ENCODE measurements at places on chromosomes 1 and 21.

DNA sequence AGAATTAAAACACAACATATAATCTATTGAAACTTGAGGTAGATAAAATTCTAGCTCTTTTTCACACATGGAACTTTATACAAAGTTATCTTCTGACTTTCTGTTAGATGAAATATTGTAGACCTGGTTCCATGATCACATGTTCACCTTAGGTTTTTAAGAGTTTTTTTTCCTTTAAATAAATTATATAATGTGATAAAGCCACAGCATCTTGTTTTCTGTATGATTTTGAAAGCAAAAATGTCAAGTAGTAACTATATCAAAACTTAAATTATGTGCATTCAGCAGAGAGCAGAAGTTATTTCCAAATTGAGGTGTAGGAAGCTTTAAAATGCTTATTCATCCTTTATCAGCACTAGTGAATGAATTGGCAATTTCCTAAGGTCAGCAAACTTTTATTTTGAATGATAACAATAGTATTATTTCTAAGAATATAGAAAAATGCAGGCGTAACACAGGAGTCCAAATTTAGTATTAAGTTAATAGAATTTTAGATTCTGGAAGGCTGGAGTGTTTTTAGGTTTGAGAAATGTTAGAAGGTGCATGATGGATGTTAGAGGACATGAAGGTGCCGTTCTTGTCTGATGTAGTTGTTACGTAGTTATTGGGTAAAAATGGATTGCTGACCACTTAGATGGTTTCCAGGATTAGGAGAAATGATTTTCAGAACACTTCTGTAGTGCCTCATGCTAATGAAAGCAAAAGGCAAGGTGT lies 17.5 kb downstream of the BACH1 start:
- no peak for DNase-seq

DNA sequence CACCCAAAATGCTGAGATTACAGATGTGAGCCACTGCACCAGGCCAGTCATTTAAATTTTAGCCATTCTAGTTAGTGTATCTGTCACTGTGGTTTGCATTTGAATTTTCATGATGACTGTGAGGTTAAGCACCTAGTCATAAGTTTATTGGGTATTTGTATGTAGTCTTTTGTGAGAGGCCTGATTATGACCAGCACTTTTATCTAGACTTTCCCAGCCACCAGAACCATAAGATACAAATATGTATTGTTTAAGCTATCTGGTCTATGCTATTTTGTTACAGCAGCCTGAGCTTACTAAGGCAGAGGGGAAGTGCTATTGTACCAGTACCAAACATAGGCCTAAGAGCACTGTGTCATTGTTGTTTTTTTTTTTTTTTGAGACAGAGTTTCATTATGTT lies 19.9 kb upstream of the DNAJC6 start:
- no peak for DNase-seq

GRCh38 chr1:66312271-66312990 lies 221.5 kb upstream of the SGIP1 start:
- DNase-seq = no peak

- peak; percentile 50 for DNase-seq
These were observed 60.6 kb downstream of the SCCPDH start for GRCh38 chr1:246784621-246785493.

- no peak for DNase-seq
These were observed 126.5 kb downstream of the CAPN8 start for GRCh38 chr1:223538981-223539380.

DNA sequence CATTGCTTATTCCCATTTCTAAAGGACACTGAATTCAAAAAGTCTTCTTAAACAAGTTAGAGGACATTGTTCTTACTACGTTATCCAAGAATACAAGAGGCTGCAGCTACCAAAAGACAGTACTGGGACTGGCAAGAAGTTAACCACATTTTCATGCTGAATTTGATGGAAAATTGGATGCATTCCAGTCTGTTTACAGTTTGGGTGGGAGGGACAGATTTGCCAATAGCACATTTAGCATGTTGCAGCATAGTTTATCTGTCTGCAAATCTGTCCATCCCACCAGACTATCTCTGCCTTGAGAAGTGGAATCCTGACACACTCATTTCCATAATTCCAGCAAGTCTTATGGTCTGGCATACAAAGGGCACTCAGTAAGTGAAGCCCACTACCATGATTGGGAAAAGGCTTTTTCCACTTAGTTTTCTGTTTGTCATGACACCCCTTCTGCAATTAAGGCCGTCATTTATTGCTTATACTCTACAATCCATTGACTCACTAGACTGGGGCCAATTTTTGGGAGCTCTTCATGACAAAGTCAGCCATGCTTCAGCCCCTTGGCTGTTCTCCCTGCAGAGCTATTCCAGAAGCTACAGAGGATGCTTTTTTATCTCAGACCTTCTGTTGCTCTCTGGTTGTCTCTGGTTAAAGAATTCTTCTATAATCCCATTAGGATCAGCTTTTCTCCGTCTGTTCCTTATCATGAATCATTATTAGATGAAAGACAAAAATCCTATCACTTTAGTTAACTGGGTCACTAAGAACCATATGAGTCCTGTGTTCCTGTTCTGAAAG lies 355.8 kb upstream of the PTBP2 start:
- no peak for DNase-seq

- no peak for DNase-seq
These were observed 1.8 kb upstream of the ZDHHC18 start for GRCh38 chr1:26824731-26825130.

- no peak for DNase-seq
These were observed 3.0 kb upstream of the AHCTF1 start for GRCh38 chr1:246934765-246935164.

DNA sequence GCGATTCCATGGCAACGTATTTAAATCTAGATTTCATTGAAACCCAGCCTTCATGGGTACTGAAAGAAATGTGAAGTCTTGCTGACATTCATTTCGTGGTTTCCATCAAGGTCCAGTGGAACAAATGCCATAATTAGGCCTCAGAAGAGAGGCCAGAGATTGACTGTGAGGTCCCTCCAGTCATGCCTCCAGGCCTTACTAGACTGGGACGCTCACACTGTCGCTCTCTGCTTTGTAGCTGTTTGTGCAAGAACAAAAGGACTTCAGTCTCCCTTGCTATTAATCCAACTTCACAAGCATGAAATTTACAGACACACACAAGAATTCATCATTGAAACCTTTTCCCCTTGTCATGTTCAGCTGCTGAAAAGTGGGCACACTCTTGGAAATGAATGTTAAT lies 180.4 kb upstream of the FOXD3 start:
- DNase-seq = no peak

DNA sequence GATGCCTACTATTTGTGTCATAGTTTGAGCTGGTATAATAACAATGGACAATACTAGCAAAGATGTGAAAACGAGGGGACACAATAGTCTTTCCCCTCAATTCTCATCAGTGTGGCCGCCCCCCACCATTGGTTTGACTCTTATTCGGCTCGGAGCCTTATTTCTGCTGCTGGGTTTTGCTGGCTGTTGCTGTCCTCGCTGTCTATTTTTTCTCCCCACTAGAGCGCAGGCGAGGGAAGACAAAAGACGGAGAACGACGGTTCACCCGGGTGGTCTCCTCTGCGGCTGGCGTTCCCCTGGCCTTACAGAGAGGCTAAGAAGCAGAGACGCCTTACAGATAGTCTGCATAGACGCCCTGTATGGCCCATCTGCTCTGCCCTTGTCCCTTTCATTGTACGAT lies 19.4 kb downstream of the CLIC6 start:
- no peak for DNase-seq

GRCh38 chr1:27057389-27057788 lies 44.7 kb upstream of the TENT5B start:
- no peak for DNase-seq

DNA sequence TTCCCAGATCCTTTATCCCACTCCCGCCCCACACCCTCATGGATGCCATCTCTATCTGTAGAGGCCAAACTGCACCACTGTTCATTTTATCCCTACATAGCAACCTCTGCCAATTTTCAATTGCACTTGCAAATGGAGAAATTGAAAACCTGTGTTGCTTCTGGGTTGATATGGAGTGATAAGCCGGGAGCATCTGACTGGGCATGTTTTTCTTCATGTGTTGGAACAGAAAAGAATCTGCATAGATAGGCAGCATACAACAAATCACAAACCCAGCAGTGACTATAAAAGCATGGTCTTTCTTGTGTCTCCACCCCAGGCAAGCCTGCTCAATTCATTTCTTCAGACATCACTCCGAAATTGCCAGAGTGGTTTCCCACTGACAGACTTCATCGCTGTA lies 608.8 kb upstream of the CAMK1G start:
- DNase-seq = no peak

DNA sequence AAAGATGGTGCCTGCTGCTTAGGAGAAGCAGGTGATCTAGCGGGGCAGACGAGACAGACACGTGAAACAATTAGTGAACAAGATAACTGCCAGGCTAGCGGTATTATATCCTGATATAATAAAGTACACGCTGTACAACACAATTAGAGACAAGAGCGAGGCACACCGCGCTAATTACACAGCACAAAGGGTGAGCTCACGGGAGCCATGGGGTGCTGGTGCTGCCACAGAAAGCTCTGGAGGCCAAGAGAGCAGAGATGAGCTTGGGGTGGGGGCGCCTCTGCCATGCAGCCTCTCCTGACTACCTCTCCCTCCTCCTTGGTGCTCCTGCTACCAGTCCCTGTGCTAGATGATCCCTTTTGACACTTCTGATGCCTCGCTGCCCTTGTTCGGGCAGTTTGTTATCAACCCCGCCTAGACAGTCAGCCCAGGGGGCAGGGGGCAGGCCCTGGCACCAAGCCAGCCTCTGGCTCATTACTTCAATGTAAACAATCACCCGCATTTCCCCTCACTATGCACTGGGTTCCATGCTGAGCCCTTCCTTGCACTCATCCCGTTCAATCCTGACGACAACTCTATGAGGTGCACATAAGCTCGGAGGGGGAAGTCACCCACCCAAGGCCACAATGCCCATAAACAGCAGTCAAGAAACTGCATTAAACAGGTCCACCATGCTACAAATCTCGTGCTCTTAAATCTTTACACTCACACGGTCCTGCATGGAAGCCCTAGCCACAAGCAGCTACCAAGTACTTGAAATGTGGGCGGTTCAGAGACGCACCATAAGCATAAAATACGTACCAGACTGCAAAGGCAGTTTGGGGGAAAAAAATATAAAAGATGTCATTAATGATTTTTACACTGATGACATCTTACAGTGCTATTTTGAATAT lies 103.0 kb downstream of the SSBP3 start:
- no peak for DNase-seq

DNA sequence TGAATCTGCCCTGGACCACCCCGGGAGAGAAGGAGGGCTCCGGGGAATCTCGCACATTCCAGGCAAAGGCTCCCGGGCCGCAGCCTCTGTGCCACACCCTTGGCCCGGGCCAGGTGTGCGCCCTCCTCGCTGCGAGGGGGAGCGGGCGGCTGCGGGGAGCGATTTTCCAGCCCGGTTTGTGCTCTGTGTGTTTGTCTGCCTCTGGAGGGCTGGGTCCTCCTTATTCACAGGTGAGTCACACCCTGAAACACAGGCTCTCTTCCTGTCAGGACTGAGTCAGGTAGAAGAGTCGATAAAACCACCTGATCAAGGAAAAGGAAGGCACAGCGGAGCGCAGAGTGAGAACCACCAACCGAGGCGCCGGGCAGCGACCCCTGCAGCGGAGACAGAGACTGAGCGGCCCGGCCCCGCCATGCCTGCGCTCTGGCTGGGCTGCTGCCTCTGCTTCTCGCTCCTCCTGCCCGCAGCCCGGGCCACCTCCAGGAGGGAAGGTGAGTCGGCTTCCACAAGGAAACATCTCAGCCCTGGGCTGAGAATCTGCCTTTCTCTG lies at the start of gene LAMC2:
LAMC2 (plus strand) TSS at position 324 of the 550 bp plus-strand sequence; CDS start at position 413, 89 bp downstream.
- no peak for DNase-seq

- DNase-seq = no peak
These were observed 352.0 kb downstream of the RRAGC start for GRCh38 chr1:38507563-38507962.

- no peak for DNase-seq
These were observed 122.7 kb downstream of the RGS21 start for GRCh38 chr1:192439373-192440025.

DNA sequence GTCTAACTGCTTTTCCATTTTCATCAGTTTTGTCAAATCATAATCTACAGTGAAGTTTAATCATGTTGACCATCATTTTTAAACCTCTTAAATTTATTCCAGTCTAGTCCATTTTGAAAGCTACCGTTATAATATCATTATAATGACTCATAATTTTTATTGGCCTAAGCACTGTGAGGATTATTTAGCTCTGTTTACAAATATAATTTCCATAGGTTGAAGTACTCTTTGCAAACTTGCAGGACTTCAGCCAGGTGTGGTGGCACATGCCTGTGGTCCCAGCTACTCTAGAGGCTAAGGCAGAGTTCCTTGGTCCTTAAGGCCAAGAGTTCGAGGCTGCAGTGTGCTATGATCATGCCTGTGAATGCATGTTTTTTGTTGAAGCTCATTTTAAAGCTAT lies 54.3 kb downstream of the MAP3K21 start:
- no peak for DNase-seq

DNA sequence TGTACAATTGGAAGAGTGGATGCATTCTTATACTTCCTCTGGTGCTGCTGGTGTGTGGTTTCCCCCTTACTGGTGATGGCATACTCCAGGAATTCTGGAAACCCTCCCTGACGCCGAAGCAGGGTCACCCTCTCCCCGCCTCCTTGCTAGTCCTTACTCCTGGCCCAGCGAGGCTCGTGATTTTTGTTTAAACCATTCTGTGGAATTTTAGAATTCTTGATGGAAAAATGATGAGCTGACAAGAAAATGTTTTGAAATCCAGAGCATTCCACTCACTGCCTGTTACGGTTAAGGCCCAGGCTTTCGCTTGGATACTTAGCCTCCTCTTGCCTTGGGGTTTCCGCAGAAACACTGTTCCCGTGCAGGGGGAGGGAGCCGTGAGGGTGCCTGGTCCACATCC lies 41.1 kb downstream of the IL6R start:
- DNase-seq = no peak

DNA sequence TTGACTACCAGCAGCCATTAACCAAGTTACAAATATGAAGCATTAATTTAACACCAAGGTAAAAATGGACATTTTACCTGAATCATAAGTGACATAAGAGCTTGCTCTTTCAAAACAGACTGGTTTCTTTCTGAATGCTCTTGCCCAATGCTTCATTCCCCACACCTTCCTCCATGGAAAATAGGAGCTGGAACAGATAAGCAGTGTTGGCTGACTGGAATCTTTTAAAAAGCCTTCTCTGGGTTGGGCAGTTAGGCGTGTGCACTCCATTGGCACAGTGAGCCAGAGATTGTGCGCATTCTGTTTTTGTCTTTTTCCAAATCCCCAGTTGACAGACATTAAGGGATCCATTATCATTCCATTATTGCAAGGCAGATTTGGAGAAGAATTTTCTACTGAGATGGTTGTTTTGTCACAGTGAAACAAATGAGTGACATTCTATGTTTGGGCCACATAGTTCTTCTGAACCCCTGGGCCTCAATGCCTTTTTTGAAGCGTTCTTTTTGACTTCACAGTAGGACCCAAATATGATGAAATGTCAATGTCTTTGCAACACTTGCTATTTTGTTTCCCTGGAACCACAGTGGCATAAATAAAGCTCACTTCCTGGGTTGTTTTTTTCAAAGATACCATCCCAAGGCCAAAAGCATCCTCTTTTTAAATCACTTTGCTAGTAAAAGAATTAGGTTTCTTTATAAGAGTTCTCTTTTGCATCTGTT lies 32.3 kb downstream of the LRRC8B start:
- no peak for DNase-seq
